Left kidney (tissue), 8 donors: ENCODE measurements at places on chromosomes 4 and X. TPM values are rescaled to one million over a fixed set of nuclear protein-coding genes. Genes with fewer than 3 reads are reported as not detected.

The SYNPO2 gene
- polyA plus RNA-seq: 14.3 TPM

The USP26 gene
- not detected for polyA plus RNA-seq

The TCP11X2 gene
- 2.4 TPM for polyA plus RNA-seq

The FABP2 gene
- polyA plus RNA-seq: 0.05 TPM

The CHRDL1 gene
- 12.9 TPM for polyA plus RNA-seq

The CLDN34 gene
- polyA plus RNA-seq: 0.18 TPM

The PROM1 gene
- polyA plus RNA-seq: 44.6 TPM

The GPR173 gene
- 26.3 TPM for polyA plus RNA-seq

The ZFP42 gene
- 1.8 TPM for polyA plus RNA-seq

The DOK7 gene
- polyA plus RNA-seq: 1.5 TPM

The DCAF12L2 gene
- 2.2 TPM for polyA plus RNA-seq

The NPY2R gene
- polyA plus RNA-seq: 0.53 TPM

The DCHS2 gene
- 8.4 TPM for polyA plus RNA-seq

The SULT1E1 gene
- 585 TPM for polyA plus RNA-seq

The DOCK11 gene
- 21.8 TPM for polyA plus RNA-seq

The RTL9 gene
- polyA plus RNA-seq: 0.22 TPM

The ITIH6 gene
- polyA plus RNA-seq: 0.18 TPM

The NXF2B gene
- polyA plus RNA-seq: 1.8 TPM

The HERC6 gene
- 11.2 TPM for polyA plus RNA-seq

The RBM46 gene
- 0.05 TPM for polyA plus RNA-seq

The QRFPR gene
- polyA plus RNA-seq: 1.5 TPM

The HCCS gene
- polyA plus RNA-seq: 26.4 TPM

The INTU gene
- 31.6 TPM for polyA plus RNA-seq

The DAPP1 gene
- 1.1 TPM for polyA plus RNA-seq

The SPANXA2 gene
- not detected for polyA plus RNA-seq

The PAK3 gene
- polyA plus RNA-seq: 6.5 TPM

The GLRA3 gene
- not detected for polyA plus RNA-seq

The SLC7A11 gene
- 4.8 TPM for polyA plus RNA-seq

The ZRSR2 gene
- polyA plus RNA-seq: 18.5 TPM

The MAGEB2 gene
- polyA plus RNA-seq: not detected

The PABPC1L2A gene
- not detected for polyA plus RNA-seq

The PF4V1 gene
- polyA plus RNA-seq: not detected

The CPEB2 gene
- 21.2 TPM for polyA plus RNA-seq

The MID1IP1 gene
- polyA plus RNA-seq: 14.0 TPM

The DCAF4L1 gene
- polyA plus RNA-seq: 0.42 TPM

The SCD5 gene
- 42.0 TPM for polyA plus RNA-seq

The HEPH gene
- 53.6 TPM for polyA plus RNA-seq

The FANCB gene
- 5.5 TPM for polyA plus RNA-seq

The C4orf50 gene
- 0.02 TPM for polyA plus RNA-seq

The ZDHHC15 gene
- polyA plus RNA-seq: 9.1 TPM

The UCP1 gene
- 0.25 TPM for polyA plus RNA-seq

The IL21 gene
- polyA plus RNA-seq: not detected

The MAGEA1 gene
- polyA plus RNA-seq: not detected

The ARX gene
- polyA plus RNA-seq: not detected

The TCEANC gene
- 6.9 TPM for polyA plus RNA-seq

The TENT5D gene
- 0.12 TPM for polyA plus RNA-seq

The ZAR1 gene
- not detected for polyA plus RNA-seq

The MGAT4D gene
- not detected for polyA plus RNA-seq

The APEX2 gene
- 14.3 TPM for polyA plus RNA-seq

The SSX4 gene
- polyA plus RNA-seq: not detected

The GABRG1 gene
- 0.18 TPM for polyA plus RNA-seq

The PGAM4 gene
- polyA plus RNA-seq: 0.52 TPM

The TMEM271 gene
- not detected for polyA plus RNA-seq

The NIPAL1 gene
- 11.0 TPM for polyA plus RNA-seq

The FUNDC1 gene
- 28.8 TPM for polyA plus RNA-seq

The SLC38A5 gene
- polyA plus RNA-seq: 5.2 TPM

The SLC25A14 gene
- polyA plus RNA-seq: 35.2 TPM

The RAB41 gene
- 1.6 TPM for polyA plus RNA-seq

The KIAA1210 gene
- polyA plus RNA-seq: 1.5 TPM
